Posterior cingulate gyrus (tissue), 11 donors: ENCODE measurements at places on chromosomes 3 and 15.

- no peak for DNase-seq
Observed at GRCh38 chr3:10234526-10235230, 13.6 kb upstream of the TATDN2 start.

DNA sequence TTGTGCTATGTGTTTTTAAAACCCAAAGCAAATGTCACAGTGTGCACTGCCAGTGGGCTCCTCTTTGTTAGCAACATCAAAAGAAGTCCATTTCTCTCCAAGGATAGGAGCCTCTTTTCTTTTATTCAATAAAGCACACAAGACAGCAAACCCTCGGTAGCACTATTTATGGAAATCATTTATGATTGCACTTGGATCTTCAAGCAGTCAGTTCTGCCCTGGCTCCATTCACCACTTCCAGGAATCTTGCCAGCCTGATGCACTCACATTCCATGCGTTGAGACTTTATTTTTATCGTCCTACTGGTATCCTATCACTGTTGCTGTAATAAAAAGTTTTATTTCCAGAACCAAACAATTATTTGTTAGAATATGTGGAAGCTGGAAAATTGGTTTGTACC is 412.1 kb downstream of the TBL1XR1 start:
- DNase-seq: no peak

- no peak for DNase-seq
Observed at GRCh38 chr15:79549196-79549595, 117.1 kb downstream of the MINAR1 start.

DNA sequence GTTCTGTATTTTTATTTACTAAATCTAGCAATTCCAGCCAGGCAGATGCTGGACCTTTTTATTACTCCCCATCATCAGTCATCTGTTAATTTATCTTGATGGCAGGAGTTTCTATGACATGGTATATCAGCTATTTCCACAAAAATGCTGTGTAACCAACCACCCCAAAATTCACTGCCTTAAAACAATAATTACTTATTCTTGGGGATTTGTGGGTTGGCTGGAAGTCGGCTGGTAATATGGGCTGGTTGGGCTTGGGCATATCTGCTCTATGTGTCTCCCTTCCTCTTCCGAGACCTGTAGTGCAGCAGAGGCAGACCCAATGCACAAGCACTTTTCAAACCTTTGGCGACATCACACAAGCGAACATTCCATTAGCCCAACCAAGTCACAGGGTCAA is 92.1 kb upstream of the UBE2E1 start:
- DNase-seq: no peak

DNA sequence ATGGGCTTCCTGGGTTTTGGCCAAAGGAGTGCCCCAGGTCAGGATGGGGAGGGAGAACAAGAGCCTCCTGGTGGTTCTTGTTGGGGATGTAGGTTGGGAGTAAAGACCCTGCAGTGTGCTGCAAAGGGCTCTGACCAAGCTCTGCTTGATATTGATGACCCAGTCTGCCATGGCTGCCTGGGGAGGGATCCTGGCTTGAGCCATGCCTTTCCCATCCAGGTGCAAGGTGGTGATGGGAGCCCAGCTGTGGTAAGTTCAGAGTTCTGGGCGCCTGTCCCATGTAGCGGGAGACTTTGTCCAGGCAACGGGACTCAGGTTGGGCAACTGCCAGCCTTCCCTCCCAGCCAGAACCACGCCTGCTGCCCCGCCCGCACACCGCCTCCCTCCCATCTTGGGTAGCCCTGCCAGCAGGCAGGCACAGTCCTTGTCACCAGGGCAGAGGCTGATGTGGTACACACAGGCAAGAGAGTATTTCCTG is 2.6 kb downstream of the GNAI2 start:
- DNase-seq: peak; percentile 89

GRCh38 chr3:100760377-100760776 is 51.1 kb downstream of the TFG start:
- no peak for DNase-seq

DNA sequence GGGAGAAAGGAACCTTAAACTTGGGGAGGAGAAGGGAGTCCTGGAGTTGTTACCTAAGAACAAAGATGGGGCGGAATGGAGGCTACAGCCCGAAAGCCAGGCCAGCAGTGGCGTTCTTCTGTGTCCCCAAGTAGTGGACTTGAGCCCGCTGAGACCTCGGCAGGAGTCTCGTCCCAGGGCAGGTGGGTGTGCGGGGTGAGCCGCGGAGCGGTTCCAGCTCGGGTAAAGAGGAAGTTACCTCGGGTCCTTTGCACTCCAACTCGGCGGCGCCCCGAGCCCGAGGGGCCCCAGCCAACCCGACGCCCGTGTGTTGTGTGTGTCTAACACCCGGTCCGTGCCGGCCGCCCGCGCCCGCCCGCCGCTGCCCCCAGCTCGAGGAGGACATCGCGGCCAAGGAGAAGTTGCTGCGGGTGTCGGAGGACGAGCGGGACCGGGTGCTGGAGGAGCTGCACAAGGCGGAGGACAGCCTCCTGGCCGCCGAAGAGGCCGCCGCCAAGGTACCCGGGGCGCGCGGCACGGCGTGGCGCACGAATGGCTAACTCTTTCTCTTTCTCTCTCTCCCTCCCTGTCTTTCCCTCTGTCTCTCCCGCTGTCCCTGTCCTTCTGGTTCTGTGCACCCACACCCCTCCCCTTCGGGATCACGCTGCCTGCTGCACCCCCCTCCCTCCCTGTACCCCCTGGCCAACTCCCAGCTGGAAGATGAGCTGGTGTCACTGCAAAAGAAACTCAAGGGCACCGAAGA is 959 bp downstream of the TPM1 start:
- no peak for DNase-seq

DNA sequence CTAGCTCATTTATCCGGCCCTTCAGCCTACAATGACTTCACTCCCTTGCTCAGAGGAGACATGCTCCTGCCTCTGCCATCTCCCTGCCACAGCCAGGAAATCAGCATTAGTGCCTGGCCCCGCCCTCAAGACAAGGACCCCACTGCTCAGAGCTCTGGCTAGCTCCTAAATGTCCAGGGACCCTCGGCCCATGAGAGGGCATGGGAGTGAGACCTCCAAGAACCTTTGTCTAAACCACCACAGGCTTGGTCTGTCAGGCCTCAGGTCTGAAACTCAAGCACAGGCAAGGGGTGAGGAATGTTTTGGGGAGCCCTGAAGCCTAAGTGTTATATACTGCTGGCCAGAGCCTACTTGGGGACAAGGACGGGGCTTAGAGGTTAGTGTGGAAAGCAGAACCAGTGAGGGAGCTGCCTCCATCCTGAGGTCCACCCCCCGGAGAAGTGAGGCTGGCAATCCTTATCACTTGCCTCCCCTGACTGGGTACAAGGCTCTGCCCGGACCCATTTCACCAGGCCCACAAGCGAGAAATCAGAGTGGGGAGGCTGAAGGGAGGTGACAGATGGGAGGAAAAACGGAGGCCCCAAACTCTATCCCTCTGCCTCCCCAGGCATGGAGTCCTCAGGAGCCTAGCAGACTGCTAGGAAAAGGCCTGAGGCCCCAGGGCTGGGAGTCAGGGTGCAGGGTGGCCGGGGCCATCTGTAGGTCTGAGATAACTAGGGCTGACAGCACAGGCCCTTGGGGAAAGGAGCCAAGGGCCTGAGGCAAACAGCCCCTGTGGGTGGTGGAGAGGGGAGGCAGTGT is 18.8 kb downstream of the SHF start:
- DNase-seq: no peak
